ENCODE measurements at places on chromosomes 2 and 18. TPM values are rescaled to one million over a fixed set of nuclear protein-coding genes. Genes with fewer than 3 reads are reported as not detected.

Gene ALPI
- total RNA-seq = not detected

Gene PLCD4
- 0.67 TPM for total RNA-seq

- no peak for DNase-seq
Observed at GRCh38 chr2:173884025-173884802, 81.0 kb downstream of the SP3 start.

DNA sequence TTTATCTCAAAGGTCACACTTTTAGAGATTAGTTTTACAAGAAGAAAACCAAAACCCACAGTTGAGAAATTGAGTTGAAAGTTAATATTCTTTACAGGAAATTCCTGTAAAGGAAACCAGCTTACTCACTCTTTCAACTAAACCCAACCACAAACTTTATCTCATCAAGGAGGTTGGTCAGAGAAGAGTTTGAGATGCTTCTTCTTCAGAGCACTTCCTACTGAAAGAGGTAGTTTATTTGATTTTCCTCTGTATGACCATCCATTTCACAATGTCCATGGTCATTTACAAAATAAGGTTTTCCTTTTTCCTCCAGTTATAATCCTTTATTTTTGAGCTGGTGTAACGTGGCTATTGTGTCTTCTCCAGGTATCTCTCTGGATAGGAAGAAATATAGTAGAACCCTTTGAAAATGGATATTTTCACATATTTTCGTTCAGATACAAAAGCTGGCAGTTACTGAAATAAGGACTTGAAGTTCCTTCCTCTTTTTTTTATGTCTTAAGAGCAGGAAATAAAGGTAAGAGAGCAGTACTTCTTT, 4.5 kb upstream of the IL18RAP start:
- no peak for DNase-seq

GRCh38 chr2:102074152-102074783, 68.3 kb upstream of the IL1R1 start:
- no peak for DNase-seq

DNA sequence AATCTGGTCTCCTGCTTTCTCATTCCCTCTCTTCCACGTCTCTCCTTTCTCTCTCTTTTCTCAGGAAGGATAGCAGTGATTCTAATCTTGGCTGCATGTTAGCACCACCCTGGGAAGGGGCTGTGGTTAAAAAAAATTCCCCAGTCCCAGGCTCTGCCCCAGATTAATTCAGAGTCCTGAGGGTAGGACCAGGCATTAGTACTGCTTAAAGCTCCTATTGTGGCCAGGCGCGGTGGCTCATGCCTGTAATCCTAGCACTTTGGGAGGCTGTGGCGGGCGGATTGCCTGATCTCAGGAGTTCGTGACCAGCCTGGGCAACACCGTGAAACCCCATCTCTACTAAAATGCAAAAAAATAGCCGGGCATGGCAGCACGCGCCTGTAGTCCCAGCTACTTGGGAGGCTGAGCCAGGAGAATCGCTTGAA, 35.4 kb upstream of the EML4 start:
- no peak for DNase-seq

All from cardiac septum (tissue), 1 donor.